ENCODE measurements at places on chromosomes 4 and X. TPM values are rescaled to one million over a fixed set of nuclear protein-coding genes. Genes with fewer than 3 reads are reported as not detected.

TXK gene
- polyA plus RNA-seq: not detected

C4orf36 gene
- not detected for polyA plus RNA-seq

SPATA18 gene
- not detected for polyA plus RNA-seq

EDA2R gene
- polyA plus RNA-seq: not detected

CRMP1 gene
- 165 TPM for polyA plus RNA-seq

PCDH10 gene
- polyA plus RNA-seq: 6.8 TPM

BTK gene
- polyA plus RNA-seq: not detected

NLGN3 gene
- 16.4 TPM for polyA plus RNA-seq

Data from Purkinje cell (primary cell).